ENCODE measurements at places on chromosomes 11 and 22. TPM values are rescaled to one million over a fixed set of nuclear protein-coding genes. Genes with fewer than 3 reads are reported as not detected.

Gene SLC37A2
- total RNA-seq: 0.97 TPM

Gene OR5D14
- total RNA-seq: not detected

DNA sequence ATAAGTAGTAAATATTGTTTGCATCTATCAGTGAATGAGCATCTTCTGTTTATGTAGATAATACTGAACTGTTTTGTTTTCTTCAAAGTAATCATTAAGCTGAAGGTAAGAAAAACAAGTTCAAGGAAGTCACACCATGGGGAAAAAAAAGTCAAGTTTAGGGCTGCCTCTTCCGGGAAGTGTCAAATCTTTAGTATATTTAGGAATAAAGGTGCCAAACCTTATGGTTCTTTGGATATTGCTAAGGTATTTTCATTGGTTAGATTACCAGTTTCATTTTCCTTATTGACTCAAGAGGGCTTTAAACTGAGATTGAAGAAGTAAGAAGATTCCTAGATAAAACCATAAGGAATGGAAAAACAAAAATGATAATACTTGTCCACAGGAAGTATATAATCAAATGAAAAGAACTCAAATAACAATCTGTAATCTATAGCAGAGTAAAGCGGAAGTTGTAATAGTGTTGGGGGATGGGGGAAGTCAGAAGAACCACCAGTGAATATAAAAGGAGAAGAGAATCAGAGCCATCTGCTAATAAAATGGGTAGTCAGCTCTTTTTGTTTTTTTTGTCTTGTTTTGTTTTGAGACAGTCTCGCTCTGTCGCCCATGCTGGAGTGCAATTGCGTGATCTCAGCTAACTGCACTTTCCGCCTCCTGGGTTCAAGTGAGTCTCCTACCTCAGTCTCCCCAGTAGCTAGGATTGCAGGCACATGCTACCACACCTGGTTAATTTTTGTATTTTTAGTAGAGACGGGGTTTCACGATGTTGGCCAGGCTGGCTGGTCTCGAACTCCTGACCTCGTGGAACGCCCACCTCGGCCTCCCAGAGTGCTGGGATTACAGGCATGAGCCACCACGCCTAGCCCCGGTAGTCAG, 2.3 kb downstream of the ATM start:
- DNase-seq: no peak

DNA sequence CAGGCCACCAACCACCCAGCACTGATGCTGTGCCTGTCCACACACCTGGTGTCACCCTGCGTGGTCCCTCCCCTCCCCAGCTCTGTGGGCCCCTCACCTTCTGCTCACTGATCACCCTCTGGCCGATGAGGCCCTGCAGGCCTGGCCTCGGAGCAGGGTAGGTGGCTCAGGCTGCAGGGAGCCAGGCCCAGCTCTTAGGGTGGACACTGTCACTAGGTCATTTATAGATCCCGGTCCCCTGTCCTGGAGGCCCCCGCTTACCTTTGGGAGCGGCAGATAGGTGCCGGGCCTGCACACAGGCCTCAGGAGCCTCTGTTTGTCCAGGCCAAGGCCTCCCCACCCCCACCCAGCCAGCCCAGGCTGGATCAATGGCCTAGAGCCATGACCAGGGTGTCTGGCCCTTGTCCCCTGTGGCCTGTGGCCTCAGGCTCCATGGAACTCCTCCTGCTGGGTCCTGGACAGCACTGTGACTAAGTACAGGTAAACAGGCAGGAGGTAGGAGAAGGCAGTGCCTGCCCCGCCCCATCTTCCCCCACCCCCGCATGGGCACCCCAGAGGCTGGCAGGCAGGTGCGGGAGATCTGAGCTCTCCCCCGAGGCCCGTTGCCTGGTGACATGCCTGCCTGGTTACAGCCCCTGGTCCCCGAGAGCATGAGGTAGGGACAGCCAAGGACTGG, at the start of gene TMPRSS6:
Gene TMPRSS6, minus strand, starts transcription at position 472 of the 676 bp plus-strand sequence. CDS start 6,296 bp downstream, outside the sequence.
- no peak for DNase-seq

GRCh38 chr11:8638300-8638699, 44.2 kb downstream of the TRIM66 start:
- peak; percentile 27 for DNase-seq

- no peak for DNase-seq
These were observed 102.2 kb downstream of the TRIM29 start for GRCh38 chr11:120035756-120036155.

DNA sequence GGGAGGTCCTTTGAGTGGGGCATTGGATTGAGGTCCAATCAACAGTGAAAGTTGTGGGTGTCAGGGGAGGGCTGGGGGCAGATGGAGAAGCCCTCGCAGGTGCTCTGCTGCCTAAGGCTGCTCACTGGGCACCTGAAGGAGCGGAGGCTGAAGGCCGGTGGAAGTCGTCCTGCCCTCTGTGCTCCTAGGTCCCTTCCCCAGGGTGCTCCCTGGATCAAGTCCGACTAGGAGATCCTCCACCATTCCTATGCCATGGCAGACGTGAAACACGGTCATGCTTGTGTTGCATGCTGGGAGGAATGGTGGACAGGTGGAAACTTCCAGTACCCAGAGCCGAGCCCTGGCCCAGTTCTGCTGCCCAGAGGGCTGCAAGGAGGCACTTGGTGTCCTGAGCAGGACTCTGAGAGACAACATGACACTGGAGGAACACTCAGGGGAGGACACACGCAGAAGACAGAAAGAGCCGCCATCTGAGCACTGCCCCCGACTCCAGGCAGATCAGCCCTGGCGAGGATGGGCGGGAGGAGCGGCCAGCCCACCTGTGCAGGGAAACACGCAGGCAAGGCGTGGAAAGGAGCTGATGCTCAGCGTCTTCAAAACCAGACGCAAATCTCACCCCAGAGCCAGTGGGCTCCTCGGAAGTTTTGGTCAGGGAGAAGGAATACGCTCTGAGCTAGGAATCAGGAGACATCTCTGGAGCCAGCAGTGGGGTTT, 786.8 kb downstream of the BRD1 start:
- no peak for DNase-seq

GRCh38 chr11:6635082-6635932, 16.1 kb upstream of the TPP1 start:
- DNase-seq: peak; percentile 81

DNA sequence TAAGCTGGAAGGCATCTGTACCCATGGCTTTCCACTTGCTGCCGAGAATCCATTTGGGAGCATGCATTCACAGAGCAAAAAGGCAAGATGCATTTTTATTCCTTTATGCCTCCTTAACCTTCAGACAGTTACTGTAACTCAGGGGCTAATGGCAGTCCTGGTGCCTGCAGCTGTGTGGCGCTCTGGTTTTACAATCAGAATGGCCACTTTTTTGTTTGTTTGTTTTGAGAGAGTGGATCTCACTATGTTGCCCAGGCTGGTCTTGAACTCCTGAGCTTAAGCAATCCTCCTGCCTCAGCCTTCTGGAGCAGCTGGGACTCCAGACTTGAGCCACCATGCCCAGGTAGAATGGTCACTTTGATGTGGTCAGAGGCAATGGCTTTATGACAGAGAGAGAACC, 101.8 kb downstream of the NAV2 start:
- no peak for DNase-seq

All from fibroblast of villous mesenchyme (primary cell).